ENCODE measurements at places on chromosomes 2 and 18.

- no peak for ATAC-seq
Observed at GRCh38 chr18:79345366-79345765, 50.4 kb upstream of the NFATC1 start.

- no peak for ATAC-seq
Observed at GRCh38 chr18:8857806-8858205, 152.4 kb downstream of the MTCL1 start.

- no peak for ATAC-seq
Observed at GRCh38 chr18:57359433-57359832, 7.1 kb downstream of the ST8SIA3 start.

DNA sequence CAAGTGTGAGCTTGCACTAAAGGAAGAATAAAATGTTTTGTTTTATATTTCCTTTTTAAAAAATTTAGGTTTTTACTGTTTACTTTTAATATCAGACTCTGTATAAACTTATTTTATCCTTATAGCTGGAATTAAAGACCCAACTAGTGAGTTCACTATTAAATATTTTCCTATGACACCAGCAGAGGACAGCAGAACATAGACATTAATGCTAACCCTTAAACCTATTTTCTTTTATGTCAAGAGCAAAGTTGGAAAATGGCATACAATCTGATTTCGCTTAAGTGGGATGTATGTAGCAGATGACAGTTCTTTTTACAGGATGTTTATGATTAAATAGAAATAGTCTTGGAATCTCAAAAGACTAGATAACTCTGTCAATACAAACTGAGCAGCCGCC lies 188.2 kb upstream of the XIRP2 start:
- no peak for ATAC-seq

GRCh38 chr18:26778054-26778393 lies 87.5 kb downstream of the AQP4 start:
- ATAC-seq, result no peak

- no peak for ATAC-seq
Observed at GRCh38 chr2:144983107-144983506, 463.2 kb upstream of the ZEB2 start.

GRCh38 chr2:27573452-27573851 lies 9.4 kb upstream of the ZNF512 start:
- no peak for ATAC-seq

DNA sequence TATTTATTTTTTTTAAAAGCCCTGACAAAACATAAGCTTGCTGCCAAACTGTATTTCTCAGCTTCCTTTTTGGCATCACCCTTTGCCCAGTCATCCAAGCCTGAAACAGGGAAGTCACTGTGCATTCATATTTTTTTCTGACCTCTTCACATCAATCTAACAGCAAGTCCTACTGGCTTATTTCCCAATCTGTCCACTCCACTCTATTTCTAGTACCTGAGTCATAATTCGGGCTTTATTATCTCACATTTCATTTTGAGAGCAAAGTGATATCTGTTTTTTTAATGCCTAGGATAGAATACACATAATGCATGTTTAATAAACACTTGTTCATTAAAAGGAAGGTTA lies 5.1 kb downstream of the HNMT start:
- no peak for ATAC-seq

DNA sequence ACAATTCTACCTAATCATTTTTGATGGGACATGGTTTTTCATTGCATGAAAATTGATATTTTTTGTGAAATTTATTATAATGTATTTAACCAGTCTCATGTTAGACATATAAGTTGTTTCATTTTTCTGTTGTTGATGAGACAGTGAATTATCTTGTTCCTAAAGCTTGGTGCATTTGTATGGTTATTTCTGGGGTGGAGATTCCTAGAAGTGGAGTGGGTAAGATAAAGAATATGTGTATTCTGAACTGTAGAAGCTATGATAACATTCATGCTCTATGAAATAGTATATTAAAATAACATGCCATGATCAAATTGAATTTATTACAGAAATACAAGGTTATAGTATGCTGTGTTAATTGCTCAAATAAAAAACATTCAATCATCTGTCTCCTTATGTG lies 69.2 kb downstream of the BOLA3 start:
- no peak for ATAC-seq

DNA sequence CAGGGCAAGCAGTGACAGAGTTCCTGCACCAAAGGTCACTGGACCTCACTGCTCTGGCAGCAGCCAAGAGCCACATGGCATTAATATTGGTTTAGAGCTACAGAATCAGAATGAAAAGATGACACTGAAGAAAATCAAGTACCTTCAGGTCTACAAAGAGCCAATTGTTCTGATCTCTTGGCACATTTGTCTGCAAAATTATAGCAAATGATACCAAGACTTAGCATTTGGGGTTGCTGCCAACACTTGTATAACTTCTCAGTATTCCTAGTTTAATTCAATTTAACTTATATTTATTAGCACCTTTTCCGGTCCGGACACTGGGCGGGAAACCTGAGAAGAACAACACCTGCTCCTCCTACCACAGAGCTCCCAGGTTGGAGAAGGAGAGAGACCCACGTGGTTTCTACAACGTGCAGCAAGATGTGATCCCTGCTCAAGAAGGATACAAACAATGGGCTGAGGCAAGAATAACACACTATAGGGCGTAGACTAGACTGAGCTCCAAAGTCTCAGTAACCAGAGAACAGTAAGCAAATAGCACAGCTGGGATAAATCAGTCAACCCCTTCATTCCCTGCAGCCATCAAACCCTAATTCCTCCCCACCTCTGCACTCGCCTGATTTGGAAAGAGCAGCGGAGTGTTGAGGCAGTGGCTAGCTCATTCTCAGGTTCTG lies 2.4 kb downstream of the LRRC30 start:
- ATAC-seq, result no peak

GRCh38 chr2:112811841-112812306 lies 24.7 kb downstream of the IL1B start:
- ATAC-seq, result peak; percentile 82

DNA sequence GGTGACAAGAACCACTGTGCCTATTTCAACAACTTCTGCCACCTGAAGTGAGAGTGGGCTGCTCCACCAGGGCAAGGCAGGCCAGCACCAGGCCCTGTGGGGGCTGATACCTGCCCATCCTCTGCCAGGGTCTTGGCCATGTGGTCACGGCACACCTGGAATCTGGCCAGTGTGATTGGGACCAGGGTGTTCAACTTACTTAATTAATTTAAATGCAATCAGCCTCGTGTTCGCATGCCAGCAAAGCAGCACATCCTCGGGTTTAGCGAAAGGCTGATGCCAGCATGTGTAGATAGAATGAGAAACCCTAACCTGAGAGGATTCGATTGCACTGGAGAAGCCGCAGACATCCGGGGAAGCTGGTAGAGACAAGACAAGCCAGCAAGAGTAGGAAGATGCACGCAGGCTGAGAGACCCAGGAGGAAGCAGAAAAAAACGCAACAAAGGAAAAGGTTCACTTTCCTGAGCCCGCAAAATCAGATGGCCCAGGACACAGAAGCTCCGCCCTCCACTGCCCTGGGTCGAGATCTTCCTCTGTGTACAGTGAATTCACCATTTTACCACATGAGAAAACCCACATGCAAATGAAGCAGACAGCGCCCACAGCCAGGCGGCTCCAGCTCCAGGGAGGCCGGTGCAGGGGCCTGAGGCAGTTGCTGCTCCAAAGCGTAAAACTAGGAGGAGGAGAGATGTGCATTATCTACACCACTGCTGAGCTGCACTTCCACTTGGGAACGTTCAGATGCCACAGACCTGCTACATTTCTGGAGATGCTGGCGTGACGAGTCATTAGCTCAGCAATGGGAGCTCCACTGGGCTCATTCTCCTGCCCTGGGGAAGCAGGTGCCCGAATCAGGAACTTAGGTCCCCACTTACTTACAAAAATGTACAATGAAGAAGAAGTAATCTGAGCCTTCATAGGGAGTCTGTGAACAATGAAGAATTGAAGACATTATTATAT lies 92.1 kb downstream of the TMEM18 start:
- ATAC-seq, result peak; percentile 91

DNA sequence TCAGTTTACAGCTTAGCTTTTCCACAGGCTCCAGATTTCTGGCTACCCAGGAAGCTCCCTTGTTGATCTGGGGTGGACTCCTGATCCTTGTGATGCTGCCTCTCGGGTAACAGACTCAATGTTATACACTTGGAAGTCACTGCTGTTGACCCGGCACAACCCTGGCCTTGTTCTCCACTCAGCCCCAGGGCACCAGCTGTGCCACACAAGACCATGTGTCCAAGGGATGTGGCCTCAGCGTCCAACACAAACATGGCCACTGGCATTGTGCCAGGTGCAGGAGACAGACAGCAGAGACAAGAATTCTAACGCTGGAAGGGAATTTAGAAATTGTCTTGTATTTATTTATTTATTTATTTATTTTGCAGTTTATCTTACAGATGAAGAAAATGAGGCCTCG lies 39.0 kb upstream of the PPP4R1 start:
- no peak for ATAC-seq

DNA sequence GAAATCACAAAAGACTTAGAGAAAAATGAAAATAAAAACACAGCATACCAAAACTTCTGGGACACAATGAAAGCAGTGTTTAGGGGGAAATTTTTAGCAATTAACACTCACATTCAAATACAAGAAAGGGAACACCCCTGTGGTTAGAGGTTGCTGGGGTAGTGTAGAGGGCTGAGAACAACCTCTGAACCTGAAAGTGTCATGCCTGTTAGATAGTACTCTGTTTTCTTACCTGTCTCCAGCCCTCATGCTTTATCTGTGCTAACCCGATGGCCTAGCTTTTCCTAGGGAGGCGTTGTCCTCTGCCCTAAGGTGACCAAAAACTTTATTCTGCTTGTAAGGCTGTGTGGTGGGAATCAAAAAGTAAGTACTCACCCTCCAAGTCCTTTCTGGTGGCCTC lies 122.6 kb upstream of the OTX1 start:
- no peak for ATAC-seq

DNA sequence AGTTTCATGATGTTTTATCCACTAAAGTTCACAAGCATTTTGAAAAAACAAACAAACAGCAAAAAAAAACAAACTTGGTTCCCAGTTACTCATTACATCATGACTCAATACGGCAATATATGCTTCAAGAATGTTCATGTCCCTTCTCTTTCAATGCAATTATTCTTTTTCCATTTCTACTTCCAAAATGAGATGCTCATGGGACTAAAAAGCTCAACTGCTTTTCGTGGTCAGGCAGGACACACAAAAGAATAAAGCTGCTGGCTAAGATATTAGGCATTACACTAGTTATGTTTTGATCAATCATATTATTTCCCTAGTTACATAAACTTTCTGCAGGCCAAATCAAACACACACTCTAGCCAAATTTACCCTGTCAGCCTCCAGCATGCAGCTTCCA lies 301.3 kb downstream of the EPHA4 start:
- ATAC-seq, result no peak

GRCh38 chr2:188993247-188993646 lies 19.1 kb downstream of the COL3A1 start:
- no peak for ATAC-seq

DNA sequence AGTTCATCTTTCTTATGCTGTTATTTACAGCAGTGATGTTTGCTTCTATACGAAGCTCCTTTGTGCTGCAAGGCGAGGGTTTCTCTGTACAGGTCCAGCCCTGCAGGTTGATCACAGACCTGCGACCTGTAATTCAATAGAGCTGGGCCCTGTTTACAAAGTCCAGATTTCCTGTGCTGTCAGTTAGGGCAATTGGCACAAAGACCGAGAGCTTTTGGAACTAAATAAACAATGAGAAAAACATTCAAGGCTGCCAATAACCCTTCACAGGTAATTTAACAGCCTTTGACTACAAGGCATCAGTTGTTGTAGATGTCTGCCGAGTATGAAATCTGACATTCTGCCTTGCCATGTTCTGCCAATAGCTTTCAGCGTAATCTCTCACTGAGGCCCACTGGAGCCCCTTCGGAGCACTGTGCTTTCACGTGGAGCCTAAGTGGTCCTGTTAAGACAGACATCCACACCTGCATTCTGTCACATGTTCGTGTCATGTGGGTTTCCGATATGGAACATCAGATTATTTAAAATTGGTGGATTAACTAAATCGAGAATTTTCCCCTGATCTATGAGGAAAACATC lies 232.5 kb downstream of the PTGR3 start:
- no peak for ATAC-seq

GRCh38 chr18:76855594-76855993 lies 33.2 kb downstream of the ZNF236 start:
- ATAC-seq, result no peak

Measured in stimulated activated memory B cell treated with anti-CD40 and anti-IgM and Interleukin-4, amounts not matched to agents 10 μg/mL and 1 μg/mL and 100 μg/mL, for 72 hours (primary cell).